ENCODE measurements at places on chromosomes 1 and 21.

DNA sequence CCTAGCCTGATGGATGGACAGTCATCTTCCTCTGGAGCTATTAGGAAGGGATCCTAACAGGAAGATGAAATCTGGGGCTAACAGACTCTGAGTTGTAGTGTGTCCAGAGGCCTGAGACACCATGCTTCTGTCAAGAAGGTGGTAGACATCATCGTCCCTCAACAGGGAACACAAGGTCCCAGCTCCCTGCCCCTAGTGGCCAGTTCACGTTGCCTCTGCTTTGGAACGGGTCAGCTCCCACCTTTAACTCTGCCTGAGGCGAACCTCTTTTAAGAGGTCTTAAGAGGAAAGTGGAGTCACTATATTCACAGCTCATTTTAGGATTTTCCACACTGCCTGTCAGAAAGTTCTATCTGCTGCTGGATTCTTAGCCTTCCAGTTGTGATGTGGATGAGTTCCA is 28.3 kb downstream of the LRRC71 start:
- no peak for DNase-seq

GRCh38 chr1:244254467-244254866 is 197.2 kb downstream of the ADSS2 start:
- peak; percentile 22 for DNase-seq

- no peak for DNase-seq
Observed at GRCh38 chr1:207892764-207893163, 18.2 kb downstream of the CD34 start.

- DNase-seq: no peak
Observed at GRCh38 chr1:230844561-230844960, 23.8 kb downstream of the C1orf198 start.

DNA sequence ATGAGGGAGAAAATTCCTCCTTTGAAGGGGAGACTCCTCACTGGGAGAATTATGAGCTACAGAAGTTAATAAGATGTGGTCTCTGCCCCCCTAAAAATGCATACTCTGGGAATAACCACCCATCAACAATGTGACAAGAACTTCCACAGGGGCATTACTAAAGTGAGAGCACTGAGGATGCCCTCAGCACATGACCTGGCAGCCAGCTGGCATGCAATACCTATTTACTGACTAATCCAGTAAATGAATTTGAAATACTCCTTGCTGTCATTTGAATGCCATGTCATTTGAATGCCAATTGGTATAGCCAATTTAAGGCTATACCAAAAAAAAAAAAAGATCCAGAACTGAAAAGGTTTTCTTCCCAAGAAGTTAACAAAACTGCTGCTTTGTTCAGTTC is 30.8 kb downstream of the PLPP3 start:
- no peak for DNase-seq

- DNase-seq: no peak
Observed at GRCh38 chr21:15221799-15222386, 157.1 kb upstream of the NRIP1 start.

GRCh38 chr1:198986442-198986841 is 347.6 kb downstream of the PTPRC start:
- no peak for DNase-seq

DNA sequence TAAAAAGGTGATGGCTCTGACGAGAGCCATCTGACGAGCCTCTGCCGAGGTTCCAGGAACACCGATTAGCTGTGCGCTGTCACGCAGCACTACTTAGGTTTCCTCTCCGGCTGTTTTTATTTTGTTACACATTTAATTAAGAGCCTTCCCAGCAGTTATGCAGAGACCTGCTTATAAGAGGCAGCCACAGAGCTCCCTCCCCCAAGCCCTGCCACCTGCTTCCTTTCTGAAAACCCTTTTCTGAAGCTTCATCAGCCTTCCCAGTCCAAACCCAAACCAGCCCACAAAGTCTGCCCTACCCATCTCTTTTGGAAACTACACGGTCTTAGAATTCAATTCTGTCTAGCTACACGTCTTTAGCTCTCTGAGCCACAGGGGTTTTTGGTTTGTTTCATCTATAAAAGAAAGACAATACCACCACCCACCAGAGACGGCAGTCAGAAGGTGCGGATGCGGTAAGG is 49.1 kb downstream of the ERI3 start:
- peak; percentile 9 for DNase-seq

- no peak for DNase-seq
Observed at GRCh38 chr1:38250356-38250755, 203.8 kb upstream of the POU3F1 start.

DNA sequence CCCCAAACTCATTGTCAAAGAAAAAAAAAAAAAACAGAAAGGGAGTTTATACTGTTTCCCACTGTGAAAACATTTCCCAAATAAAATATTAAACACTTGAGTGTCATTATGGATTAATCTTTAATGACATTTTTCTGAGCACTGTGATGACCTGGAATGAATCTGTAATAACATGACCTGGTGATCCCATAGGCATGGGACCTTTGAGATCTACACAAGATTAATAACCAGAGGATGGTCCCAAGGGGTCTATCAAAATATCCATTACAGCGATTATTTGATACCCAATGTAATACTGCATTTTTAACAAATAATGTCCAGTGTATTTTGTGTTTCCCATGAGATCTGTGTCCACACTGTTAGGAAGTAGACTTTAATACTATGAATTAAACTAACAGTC is 32.4 kb upstream of the NCAM2 start:
- DNase-seq: no peak

GRCh38 chr1:163171826-163172225 is 30.9 kb downstream of the RGS5 start:
- no peak for DNase-seq

DNA sequence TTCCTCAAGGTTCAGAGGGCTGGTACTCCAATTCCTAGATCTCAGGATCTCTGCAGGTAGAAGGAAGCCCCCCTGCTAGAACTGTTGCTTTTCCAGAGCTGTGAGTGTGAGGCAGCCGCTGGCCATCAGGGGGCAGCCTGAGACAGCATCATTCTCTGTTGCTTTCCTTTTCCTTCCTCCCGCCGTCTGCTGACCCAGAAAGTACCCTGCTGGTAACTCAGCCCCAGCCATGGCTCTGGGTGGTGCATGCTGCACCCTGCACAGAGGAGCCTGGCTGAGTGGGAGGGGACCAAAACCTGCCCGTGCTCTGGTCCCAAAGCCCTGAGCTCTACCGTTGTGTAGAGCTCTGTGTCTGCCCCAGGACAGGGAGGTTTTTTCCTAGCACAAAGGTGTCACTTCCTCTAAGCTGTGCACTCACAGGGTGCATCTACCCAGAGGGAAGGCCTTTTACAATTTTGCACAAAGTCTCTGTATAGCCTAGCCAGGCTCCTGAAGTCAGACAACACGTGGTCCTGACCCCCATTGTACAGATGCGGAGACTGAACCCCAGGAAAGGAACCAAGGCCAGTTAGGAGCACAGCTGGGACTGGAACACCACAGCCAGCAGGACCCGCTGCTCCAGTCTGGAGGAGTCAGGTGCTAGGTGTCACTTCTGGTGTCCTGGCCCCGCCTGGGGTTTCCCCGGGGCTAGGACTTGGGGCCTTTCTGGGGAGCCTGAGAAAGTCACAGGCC is 5.6 kb upstream of the FAM131C start:
- DNase-seq: peak; percentile 79

GRCh38 chr1:7912743-7913557 is 27.7 kb downstream of the TNFRSF9 start:
- no peak for DNase-seq

GRCh38 chr1:159999204-159999603 is 32.6 kb downstream of the PIGM start:
- no peak for DNase-seq

GRCh38 chr21:39182484-39183271 is 573 bp downstream of the PSMG1 start:
- DNase-seq: no peak

- no peak for DNase-seq
Observed at GRCh38 chr1:25560001-25560400, 16.6 kb downstream of the LDLRAP1 start.

DNA sequence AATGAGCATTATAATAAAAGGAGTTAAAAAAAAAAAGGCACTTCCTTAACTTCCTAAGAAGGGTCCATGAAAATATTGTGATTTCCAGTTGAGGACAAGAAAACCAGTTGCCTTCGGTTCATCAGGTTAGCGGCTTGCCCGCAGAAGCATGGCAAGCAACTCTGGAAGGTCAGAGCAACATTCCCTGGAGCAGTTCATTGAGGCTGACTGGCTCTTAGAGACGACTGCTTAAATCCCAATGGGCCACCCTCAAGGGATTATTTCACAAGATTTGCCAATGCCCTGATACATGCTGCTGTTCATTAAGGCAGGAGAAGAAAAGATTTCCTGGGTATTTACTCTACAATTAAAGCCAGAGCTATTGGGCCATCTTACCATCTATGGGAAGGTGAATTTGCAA is 29.0 kb upstream of the CASQ2 start:
- DNase-seq: no peak

- DNase-seq: peak; percentile 77
Observed at GRCh38 chr1:184843732-184844495, 89.3 kb upstream of the EDEM3 start.

DNA sequence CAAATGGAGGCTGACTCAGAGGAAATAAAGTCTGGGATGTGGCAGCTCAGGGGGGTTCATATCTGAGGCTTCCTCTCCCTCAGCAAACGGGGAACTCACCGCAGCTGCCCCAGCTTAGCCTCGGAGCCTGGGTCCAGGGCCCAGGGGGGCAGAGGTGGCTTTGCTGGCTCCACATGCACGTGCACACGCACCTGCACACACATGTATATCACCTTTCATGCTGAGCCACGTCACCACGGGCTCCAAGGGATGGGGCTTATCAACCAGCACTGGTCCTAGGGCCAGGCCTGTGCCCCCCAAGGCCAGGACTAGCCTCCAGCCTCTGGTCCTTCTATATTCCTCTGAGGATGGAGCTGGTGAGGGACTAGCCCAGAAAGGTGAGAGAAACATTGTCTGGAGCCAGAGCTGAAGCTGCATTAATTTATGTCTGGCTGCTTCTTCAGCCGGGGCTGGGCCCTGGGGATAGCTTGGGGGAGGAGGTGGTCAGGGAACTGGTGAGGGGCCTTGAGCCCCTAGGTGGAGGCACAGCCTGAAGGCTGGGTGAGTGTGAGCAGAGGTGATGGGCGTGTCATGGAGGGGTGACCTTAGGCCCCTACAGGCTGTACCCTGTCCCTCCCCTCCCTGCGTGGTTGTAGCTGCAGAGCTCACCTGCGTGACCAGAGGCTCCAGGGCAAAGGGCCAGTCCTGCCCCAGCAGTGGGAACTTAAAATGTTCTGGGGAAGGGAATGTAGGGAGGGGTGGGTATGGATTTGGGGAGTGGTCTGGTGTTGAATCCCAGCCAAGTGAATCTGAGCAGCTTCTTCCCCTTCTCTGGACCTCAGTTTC is 520.8 kb downstream of the PTPRU start:
- no peak for DNase-seq

GRCh38 chr1:182146286-182146685 is 84.8 kb upstream of the ZNF648 start:
- DNase-seq: no peak

- no peak for DNase-seq
Observed at GRCh38 chr21:25925936-25926335, 191.2 kb downstream of the GABPA start.

DNA sequence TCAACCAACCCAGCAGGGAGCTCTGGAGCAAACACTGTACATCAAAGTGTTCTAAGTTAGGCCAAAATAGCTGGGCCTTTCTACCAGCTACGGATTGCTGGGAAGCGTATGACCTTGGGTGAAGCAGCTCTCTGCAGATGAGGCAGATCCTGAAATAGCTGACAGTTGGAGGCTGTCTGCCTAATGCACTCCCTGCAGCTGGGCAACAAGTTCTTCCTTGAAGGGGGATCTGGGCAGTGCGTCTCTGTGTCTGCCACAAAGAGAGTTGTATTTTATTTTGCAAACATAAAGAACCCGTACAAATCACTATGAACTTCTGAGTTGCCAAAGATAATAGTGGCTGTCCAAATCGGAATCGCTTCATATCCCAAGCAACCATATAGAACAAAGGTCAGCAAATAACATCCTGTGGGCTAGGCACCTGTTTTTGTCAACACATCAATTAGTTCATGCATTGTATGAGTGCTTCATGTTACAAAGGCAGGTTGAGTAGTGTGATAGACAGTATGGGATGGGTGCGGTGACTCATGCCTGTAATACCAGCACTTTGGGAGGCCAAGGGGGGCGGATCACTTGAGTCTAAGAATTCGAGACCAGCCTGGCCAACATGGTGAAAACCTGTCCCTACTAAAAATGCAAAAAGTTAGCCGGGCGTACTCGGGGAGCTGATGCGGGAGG is 29.1 kb upstream of the KLF17 start:
- DNase-seq: no peak

DNA sequence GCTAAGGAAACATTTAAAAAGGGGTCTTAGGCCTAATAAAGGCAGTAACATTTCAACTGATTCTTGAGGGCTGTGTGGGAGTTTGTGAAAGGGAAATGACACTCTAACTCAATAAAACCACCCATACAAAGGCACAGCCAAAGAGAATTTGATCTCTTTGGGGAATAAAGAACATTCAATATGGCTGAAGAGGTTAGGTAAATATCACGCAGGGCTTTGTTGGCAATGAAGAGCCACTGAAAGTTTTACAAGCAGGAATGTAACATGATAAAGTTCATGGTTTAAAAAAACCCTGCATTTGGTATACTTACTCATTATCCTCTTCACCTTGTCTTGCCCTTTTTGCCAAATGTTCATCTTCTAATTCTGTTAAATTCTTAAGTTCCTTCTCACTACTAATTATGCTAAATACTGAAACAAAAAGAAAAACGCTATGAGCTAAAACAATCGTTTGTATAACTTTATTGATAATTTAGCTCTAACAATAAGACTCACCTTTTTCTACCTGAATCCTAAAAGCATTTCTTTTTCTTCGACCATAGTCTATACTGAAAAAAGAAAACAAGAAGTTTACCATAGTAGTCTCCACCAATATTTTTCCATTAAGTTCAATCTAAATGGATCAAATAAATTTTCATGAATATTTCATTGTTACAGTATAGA is 12.5 kb downstream of the NVL start:
- DNase-seq: no peak

GRCh38 chr1:199948587-199949280 is 78.8 kb upstream of the NR5A2 start:
- no peak for DNase-seq

DNA sequence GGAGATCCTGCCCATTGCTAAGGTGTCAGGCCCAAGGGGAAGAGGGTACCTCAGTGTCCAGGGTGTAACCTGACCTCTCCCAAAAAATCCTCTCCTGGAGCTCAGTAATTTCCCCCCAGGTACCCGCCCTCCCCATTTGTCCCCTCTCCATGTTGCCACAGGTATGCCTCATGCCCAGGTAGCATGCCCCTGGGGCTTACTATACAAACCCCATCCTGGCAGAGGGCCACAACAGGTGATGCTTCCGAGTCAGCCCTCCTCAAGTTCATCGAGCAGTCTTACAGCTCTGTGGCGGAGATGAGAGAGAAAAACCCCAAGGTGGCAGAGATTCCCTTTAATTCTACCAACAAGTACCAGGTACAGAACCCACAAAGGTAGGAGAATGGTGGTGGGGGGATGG is 15.7 kb downstream of the ATP1A4 start:
- no peak for DNase-seq

- no peak for DNase-seq
Observed at GRCh38 chr1:245995474-245995873, 511.6 kb downstream of the SMYD3 start.

DNA sequence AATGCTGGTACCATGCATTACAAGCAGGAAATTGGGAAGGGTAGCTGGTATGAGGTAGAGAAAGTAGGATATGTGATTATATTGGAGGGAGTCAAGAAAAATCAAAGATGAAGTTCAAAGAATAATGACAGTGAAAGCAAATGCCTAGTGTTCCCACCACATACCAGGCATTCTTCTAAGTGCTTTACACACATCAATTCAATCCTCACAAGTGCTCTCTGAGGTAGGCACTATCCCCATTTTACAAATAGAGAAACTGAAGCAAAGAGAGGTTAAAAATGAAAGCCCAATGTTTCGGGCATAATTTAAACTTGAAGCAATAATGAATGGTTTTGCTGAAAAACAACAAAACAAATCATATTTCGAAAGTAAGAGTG is 40.1 kb upstream of the MCOLN3 start:
- no peak for DNase-seq
